ENCODE measurements at places on chromosomes 3 and 15. TPM values are rescaled to one million over a fixed set of nuclear protein-coding genes. Genes with fewer than 3 reads are reported as not detected.

The GPR15 gene
- total RNA-seq, result 0.98 TPM

The AAGAB gene
- 36.5 TPM for total RNA-seq

The RAD51 gene
- total RNA-seq, result 2.1 TPM

The TIPARP gene
- 46.7 TPM for total RNA-seq

The KBTBD13 gene
- total RNA-seq, result not detected

The APOD gene
- total RNA-seq, result 53.5 TPM

The CD200 gene
- 2.4 TPM for total RNA-seq

The CDC25A gene
- total RNA-seq, result 1.1 TPM

The ACAD9 gene
- total RNA-seq, result 80.7 TPM

The DIPK2A gene
- total RNA-seq, result 28.1 TPM

The ROBO1 gene
- total RNA-seq, result 29.0 TPM

The FRMD4B gene
- total RNA-seq, result 111 TPM

The PPM1L gene
- 14.3 TPM for total RNA-seq

The CDHR4 gene
- total RNA-seq, result 6.0 TPM

The SCN11A gene
- total RNA-seq, result not detected

The GOLGA6L25 gene
- not detected for total RNA-seq

The FAM81A gene
- 0.11 TPM for total RNA-seq

The SERINC4 gene
- total RNA-seq, result not detected

The ADCY5 gene
- 2.6 TPM for total RNA-seq

The CYP19A1 gene
- total RNA-seq, result not detected

The CORO2B gene
- total RNA-seq, result 2.1 TPM

The RUVBL1 gene
- total RNA-seq, result 17.3 TPM

The ZPLD1 gene
- not detected for total RNA-seq

The VEPH1 gene
- 225 TPM for total RNA-seq

The MLH1 gene
- 53.4 TPM for total RNA-seq

The ERICH6 gene
- not detected for total RNA-seq

The ACKR4 gene
- 8.5 TPM for total RNA-seq

The ALDH1A3 gene
- 3.6 TPM for total RNA-seq

The TRIM42 gene
- not detected for total RNA-seq

The GOLGA8J gene
- total RNA-seq, result not detected

The TRH gene
- total RNA-seq, result not detected

The POLQ gene
- total RNA-seq, result under 0.01 TPM

The UROC1 gene
- not detected for total RNA-seq

The GOLGA8K gene
- total RNA-seq, result 2.6 TPM

The REC114 gene
- total RNA-seq, result not detected

The LOXL1 gene
- total RNA-seq, result 6.0 TPM

The TCTA gene
- total RNA-seq, result 21.8 TPM

The RAB8B gene
- 47.6 TPM for total RNA-seq

The AMT gene
- total RNA-seq, result 9.4 TPM

The CCR3 gene
- total RNA-seq, result not detected

The CPA3 gene
- total RNA-seq, result 50.2 TPM

The KIF7 gene
- total RNA-seq, result 4.7 TPM

The IL20RB gene
- 1.2 TPM for total RNA-seq

The SLC51A gene
- 3.1 TPM for total RNA-seq

The GOLGA8A gene
- total RNA-seq, result 72.4 TPM

The LSAMP gene
- total RNA-seq, result 28.1 TPM

The ADAMTSL3 gene
- 10.9 TPM for total RNA-seq

The C15orf39 gene
- 42.1 TPM for total RNA-seq

The ZBBX gene
- total RNA-seq, result 9.6 TPM

The CNTN3 gene
- 0.55 TPM for total RNA-seq

The ZNF774 gene
- total RNA-seq, result 4.4 TPM

The FILIP1L gene
- 32.9 TPM for total RNA-seq

The COMMD2 gene
- total RNA-seq, result 40.5 TPM

The CCRL2 gene
- 17.2 TPM for total RNA-seq

The TPM1 gene
- total RNA-seq, result 333 TPM

The CASR gene
- total RNA-seq, result not detected

The ECE2 gene
- total RNA-seq, result not detected

The CX3CR1 gene
- 15.3 TPM for total RNA-seq

The ADAMTS17 gene
- total RNA-seq, result 7.2 TPM

All from upper lobe of left lung (tissue), 6 donors.